ENCODE measurements at places on chromosomes 6 and 20. TPM values are rescaled to one million over a fixed set of nuclear protein-coding genes. Genes with fewer than 3 reads are reported as not detected.

Gene PRKN
- total RNA-seq, result 9.2 TPM

Gene DEK
- total RNA-seq, result 133 TPM

Gene PLCB1
- total RNA-seq, result 7.2 TPM

Gene C20orf141
- not detected for total RNA-seq

Gene PTK6
- 109 TPM for total RNA-seq

Gene HEY2
- 0.40 TPM for total RNA-seq

Gene SLC22A2
- not detected for total RNA-seq

Gene CCR6
- total RNA-seq, result 0.67 TPM

Gene BPIFB1
- not detected for total RNA-seq

Gene E2F1
- 2.1 TPM for total RNA-seq

Gene LINC00237
- not detected for total RNA-seq

Gene ULBP1
- not detected for total RNA-seq

Gene NKX2-4
- total RNA-seq, result not detected

Gene GJA10
- total RNA-seq, result not detected

Gene ARMC2
- total RNA-seq, result 0.53 TPM

Gene PSORS1C1
- 22.0 TPM for total RNA-seq

Gene MEA1
- 34.3 TPM for total RNA-seq

Gene HSPA1L
- total RNA-seq, result 1.7 TPM

Gene TGM2
- total RNA-seq, result 181 TPM

Gene OXT
- not detected for total RNA-seq

Gene PRR18
- total RNA-seq, result not detected

Gene COL11A2
- 0.18 TPM for total RNA-seq

Gene HLA-DOB
- 13.2 TPM for total RNA-seq

Gene BMP7
- 2.7 TPM for total RNA-seq

Gene RAB44
- 0.47 TPM for total RNA-seq

Gene EYA2
- total RNA-seq, result not detected

Gene ULBP3
- total RNA-seq, result not detected

Gene HSD17B8
- 58.0 TPM for total RNA-seq

Gene APCDD1L
- not detected for total RNA-seq

Gene PAK5
- not detected for total RNA-seq

Gene PTCHD4
- not detected for total RNA-seq

Gene SLC35D3
- not detected for total RNA-seq

Gene CLDN20
- total RNA-seq, result 0.88 TPM

Gene RSPO4
- total RNA-seq, result not detected

Gene TNXB
- total RNA-seq, result 153 TPM

Gene FKBP1C
- total RNA-seq, result not detected

Gene NRSN1
- total RNA-seq, result not detected

Gene CSE1L
- total RNA-seq, result 43.7 TPM

Gene UBE2C
- 7.3 TPM for total RNA-seq

Gene ARMH2
- total RNA-seq, result not detected

Gene GTF3C6
- 22.3 TPM for total RNA-seq

Gene RHAG
- total RNA-seq, result not detected

Gene CST2
- not detected for total RNA-seq

Gene CHRNA4
- not detected for total RNA-seq

Gene VNN1
- 4.1 TPM for total RNA-seq

Gene PGC
- not detected for total RNA-seq

Gene PABPC1L
- 33.3 TPM for total RNA-seq

Gene CLPSL2
- not detected for total RNA-seq

Gene SEC23B
- total RNA-seq, result 39.8 TPM

Gene WFDC10B
- total RNA-seq, result not detected

Gene SPATA25
- 23.1 TPM for total RNA-seq

Gene KIFC1
- total RNA-seq, result 10.9 TPM

Gene SLC22A16
- total RNA-seq, result not detected

Gene HLA-DPB1
- total RNA-seq, result 24.0 TPM

Gene C20orf202
- total RNA-seq, result 2.3 TPM

Gene TDRD6
- 0.18 TPM for total RNA-seq

Measured in Peyer's patch (tissue), 4 donors.